Activated T-cell treated with anti-CD3 and anti-CD28 coated beads for 48 hours (primary cell): ENCODE measurements at places on chromosomes 1 and 21.
A peak's percentile ranks its signal among the peaks of the same experiment; 100 is the strongest.

GRCh38 chr1:230827081-230827681 is 41.1 kb downstream of the C1orf198 start:
- no peak for DNase-seq

- DNase-seq, result no peak
Measured at GRCh38 chr1:78464449-78464891, 26.3 kb upstream of the PTGFR start.

DNA sequence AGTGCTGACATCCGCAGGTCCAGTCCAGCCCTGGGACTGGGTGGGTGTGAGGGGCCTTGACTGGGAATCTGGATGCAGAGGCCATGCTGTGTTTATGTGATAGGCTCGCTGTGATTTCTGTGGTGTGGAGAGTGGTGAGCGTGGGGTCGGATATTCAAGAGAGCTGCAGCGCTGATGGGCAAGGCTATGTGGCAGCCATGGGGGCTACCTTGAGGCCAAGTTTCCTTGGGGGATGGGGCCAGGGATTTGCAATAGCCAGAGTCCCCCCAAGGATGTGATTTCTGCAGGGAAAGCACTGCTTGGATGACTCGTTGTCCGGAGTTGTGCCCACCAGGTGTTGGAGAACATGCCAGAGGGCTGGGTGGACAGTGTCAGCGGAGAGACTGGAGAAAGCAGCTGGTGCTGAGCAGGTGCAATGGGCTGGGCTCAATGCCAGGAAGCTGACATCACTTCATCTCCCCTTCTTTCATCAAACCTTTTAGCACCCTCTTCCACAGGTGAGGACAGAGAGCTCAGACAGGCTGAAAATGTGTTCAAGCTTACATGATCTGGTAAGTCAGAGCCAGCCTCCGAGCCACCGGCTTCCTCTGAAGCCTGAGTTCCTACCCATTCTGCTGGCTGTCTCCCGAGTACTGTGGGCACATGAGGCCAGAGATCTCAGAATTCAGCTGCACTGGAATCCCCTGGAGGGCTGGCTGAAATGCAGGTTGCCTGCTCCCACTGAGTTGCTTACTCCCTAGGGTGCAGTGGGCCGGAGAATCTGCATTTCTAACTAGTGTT is 132.9 kb downstream of the RHOU start:
- DNase-seq, result no peak

DNA sequence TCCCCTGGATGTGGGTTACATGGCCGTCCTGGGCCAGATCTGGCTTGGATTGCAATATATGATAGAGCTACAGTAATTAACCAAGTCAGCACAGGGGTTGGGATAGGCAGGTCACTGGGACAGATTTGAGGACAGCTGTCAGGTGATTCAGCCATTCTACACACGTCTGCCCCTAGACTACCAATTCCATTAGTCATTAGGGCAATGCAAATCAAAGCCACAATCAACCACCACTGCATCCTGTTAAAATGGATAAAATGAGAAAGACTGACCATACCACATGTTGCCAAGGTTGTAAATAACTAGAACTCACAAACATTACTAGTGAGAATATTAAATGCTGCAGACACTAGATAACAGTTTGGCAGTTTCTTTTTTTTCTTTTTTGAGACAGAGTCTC is 16.0 kb downstream of the C21orf58 start:
- DNase-seq, result no peak

- DNase-seq, result peak; percentile 1
Measured at GRCh38 chr1:197200272-197200899, 53.9 kb upstream of the ASPM start.
